ENCODE measurements at places on chromosomes 16 and 17.

GRCh38 chr16:89093602-89094251, at the start of gene ACSF3:
ACSF3 (plus strand) TSS chr16:89093852; CDS start chr16:89100682, 6,830 bp downstream.
- DNase-seq = no peak

DNA sequence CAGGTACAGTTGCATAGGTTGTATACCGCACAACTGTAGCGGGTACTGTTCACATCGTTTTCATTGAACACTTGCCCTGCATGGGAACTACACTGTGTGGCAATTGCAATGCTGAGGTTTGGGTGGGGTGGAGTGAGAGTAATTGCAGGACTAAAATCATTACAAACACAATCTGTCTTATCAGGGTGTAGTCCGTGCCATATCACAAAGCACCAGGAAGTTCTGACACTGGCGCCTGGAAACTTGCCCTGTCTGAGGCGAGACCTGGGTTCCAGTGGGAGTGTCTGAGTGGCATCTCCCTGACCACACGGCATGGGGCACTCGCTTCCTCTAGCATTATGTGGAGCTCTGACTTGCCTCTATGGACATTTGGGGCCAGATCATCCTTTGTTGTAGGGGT, 153.4 kb downstream of the RGS9 start:
- DNase-seq = no peak

GRCh38 chr16:4695473-4696171, 2.3 kb downstream of the NUDT16L1 start:
- no peak for DNase-seq

GRCh38 chr16:68342620-68343019, 31.8 kb downstream of the PRMT7 start:
- DNase-seq = no peak

GRCh38 chr16:21194771-21195301, 16.5 kb downstream of the ZP2 start:
- DNase-seq = no peak

- no peak for DNase-seq
These were observed 126.8 kb upstream of the HSBP1 start for GRCh38 chr16:83680980-83681379.

- DNase-seq = no peak
These were observed 26.2 kb downstream of the SALL1 start for GRCh38 chr16:51124896-51125295.

DNA sequence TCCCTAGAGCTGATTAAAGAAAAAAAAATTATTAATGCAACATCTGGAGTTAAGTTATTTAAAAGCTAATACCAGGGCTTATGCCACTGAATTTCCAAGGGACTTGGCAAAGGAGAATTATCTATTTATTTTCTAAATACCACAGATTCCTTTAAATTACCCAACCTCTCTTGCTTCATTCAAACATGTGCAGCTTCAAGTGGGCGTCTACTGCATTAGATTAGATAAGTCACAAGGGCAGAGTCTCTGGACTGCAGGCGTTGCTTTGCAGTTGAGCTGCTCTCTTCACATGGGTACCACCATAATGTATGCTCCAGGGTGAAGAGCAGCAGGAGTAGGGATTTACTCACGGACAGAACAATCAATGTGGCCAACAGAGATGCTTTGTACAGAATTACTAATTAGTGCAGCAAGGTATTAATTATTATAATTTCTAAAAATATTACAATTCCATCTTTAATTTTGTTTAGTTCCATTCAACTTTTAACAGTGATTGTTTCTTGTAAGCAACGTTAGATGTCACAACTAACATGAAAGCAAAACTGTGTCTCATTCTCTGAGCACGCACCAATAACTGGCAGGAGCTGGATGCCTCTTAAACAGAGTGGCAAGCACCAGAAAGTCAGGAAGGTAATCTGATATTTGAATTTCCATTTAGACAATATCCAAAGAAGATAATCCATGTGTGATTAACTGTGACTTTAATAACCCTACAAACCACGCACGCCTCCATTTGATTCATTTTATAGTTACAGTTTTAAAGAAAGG, 214.2 kb downstream of the STX8 start:
- no peak for DNase-seq

- DNase-seq = no peak
These were observed 23.2 kb upstream of the ARHGAP17 start for GRCh38 chr16:25038239-25038954.

DNA sequence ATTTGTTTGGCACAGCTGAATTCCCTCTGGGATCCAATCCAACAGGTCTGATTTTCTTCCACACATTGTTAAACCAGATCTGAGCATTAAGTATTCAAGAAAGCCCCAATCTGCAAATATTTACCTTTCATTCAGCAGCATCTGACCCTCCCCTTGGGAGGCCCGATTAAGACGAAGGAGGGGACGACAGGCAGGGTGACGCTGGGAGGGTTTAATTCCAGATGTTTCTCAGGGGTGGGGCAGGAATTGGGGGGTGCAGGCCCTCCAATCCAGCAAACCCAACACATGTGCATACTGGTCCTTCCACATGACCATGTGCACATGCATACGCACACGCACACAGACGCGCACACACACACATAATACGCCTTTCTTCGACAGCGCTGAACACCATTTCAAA, 240.5 kb downstream of the GSG1L start:
- DNase-seq = no peak

DNA sequence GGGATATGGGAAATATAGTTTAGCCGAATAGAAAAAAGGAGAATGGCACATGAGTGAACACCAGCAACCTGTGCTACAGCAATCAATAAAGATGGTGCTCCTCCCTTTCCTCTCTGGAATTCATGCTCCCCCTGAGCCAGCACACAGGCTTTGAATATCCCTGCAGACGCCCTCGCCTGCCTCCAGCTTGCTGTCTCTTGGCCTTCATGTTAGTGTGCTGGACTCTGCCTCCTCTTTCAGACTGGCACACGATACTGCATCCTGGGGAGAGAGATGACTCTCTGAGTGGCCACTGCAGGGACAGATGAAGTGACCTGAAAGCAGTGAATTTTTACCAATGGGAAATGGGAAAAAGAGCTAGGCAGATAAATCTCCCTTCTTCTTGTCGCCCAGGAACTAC, 498.6 kb upstream of the SALL1 start:
- DNase-seq = no peak

DNA sequence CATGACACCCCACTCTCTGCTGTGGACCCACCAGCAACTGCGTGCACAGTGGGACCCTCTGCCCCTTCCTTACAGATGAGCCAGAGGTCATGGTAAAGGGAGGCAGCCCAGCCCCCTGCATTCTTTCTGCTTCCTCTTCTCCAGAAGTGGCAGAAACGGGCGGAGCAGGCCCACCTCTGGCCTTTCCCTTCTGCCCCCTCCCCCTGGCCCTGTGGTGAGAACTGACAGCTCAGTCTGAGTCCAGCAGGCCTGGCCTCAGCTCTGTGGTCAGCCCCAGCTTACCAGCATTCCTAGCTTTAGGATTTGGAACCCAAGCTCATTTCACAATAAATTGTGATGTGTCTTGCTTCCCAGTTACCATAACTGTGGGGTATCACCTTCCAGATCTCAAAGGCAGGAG, 4.8 kb upstream of the ANKRD11 start:
- DNase-seq = no peak

- DNase-seq = no peak
These were observed 15.7 kb downstream of the ETV4 start for GRCh38 chr17:43530288-43531081.

GRCh38 chr17:72432143-72432621, 311.4 kb downstream of the SOX9 start:
- DNase-seq = no peak

DNA sequence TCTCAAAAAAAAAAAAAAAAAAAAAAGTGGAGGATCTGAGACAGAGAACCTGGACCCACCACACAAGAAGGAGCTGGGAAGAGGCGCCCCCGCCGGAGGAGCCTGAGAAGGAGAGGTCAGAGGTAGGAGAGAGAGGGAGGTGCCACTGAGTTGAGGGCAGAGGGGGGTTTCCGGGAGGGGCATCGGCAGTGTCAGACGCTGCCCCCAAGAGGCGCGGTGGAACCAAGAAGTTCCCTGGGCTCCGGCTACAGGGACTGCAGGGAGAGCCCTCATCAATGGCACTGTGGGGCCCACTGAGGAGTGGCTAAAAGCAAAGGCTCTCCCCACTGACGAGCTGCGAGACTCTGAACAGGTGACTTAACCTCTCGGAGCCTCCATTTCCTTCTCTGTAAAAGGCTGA, 4.2 kb downstream of the CCDC42 start:
- DNase-seq = no peak

DNA sequence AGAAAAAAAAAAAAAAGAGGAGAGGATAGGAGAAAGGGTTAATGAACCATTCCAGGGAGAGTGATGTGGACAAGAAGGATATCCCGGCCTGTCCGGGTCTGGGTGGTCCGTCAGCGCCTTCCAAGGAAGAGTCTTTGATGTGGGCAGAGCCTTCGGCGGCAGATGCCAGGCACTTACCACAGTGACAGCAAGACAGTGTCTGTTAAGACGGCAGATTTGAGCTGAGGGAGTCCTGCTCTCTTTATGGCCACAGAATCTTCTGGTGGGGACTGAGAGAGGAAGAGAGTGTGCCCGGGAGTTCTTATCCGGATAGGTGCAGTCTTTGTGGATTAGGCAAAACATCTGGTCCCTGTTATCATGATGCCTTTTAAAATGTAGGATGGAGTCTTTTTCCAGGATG, 95.2 kb downstream of the ZDHHC7 start:
- DNase-seq = no peak

DNA sequence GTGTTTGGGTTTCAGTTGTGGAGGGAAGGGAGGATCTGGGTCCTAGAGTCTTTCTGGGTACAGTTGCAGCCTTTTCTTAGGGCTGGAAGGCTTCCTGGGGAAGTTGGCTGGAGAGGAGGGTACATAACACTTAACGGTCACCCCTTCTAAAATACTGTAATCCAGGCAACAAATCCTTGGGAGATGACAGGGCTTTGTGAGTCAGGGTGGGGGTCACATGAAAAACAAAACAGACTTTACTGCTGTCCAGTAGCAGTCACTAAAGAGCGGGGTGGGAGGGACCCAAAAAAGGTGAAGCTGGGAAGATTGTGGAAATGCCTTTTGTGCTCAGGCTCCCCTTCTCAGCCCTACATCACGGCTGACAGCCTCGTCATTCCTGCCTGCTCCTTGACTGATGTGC, 6.3 kb downstream of the SAP30BP start:
- no peak for DNase-seq

GRCh38 chr17:7132511-7133094, 18.0 kb upstream of the ASGR2 start:
- no peak for DNase-seq

DNA sequence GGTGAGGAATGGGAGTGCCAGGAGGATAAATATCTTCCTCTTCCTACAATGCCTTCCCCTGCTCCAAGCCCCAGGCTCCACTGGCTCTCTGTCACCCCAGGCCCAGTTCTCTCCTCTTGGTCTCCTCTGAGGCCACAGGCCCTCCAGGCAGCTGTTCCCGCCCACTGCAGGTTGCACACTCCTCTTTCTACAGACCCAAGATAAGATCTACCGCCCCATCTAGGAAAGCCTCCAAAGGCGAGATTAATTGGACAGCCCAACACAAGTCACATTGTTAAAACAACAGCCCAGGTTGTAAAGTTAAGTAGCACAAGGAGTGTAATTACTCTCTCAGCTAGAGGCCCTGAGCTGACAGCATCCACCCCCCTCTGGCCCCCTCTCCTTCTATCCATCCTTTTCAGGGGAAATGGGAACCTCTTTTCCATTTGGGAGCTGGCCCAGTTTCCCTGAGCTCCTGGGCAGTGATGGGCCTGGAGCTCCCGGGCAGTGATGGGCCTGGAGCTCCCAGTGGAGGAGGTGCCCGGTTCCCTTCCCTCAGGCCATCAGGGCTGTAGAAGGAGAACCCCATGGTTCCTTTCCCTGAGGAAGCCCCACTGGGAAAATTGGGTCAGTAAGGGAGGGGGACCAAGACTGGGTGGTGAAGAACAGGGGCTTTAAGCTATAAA, 7.3 kb downstream of the DLX4 start:
- DNase-seq = no peak

DNA sequence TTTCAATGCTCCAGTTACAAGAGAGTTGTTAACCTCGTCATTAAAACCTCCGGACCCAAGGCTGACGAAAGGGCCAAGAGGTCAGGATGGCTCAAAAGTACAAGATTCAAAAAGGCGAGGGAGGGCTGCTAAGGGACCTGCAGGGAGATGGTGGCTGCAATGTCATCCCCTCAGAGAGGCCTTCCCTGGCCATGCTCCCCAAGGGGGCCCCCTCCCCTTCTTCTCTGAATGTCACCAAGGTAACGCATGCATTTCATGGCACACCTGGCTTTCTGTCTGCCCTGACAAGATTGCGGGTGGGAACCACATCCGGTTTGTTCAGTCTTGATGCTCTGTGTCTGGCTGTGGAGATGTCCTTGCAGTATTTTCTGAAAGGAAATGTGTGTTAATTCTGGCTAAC, 89.9 kb downstream of the C16orf78 start:
- DNase-seq = no peak

All from esophagus squamous epithelium (tissue), 5 donors.